ENCODE measurements at places on chromosomes 16 and 17. TPM values are rescaled to one million over a fixed set of nuclear protein-coding genes. Genes with fewer than 3 reads are reported as not detected.

- no peak for DNase-seq
These were observed 3.8 kb upstream of the CBFB start for GRCh38 chr16:67025210-67025550.

- no peak for DNase-seq
These were observed 6.0 kb upstream of the CBX8 start for GRCh38 chr17:79802736-79803420.

DNA sequence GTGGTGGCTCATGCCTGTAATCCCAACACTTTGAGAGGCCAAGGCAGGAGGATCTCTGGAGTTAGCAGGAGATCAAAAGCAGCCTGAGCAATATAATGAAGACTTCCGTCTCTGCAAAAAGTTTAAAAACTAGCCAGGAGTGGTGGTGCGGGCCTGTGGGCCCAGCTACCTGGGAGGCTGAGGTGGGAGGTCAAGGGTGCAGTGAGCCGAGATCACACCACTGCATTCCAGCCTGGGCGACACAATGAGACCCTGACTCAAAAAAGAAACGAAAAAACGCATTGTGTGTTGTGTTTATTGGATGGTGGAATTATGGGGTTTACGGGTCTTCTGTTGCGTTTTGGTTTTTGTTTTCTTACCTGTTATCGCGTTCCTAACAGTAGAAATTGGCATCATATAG, 863 bp upstream of the DDX19A start:
- no peak for DNase-seq

DNA sequence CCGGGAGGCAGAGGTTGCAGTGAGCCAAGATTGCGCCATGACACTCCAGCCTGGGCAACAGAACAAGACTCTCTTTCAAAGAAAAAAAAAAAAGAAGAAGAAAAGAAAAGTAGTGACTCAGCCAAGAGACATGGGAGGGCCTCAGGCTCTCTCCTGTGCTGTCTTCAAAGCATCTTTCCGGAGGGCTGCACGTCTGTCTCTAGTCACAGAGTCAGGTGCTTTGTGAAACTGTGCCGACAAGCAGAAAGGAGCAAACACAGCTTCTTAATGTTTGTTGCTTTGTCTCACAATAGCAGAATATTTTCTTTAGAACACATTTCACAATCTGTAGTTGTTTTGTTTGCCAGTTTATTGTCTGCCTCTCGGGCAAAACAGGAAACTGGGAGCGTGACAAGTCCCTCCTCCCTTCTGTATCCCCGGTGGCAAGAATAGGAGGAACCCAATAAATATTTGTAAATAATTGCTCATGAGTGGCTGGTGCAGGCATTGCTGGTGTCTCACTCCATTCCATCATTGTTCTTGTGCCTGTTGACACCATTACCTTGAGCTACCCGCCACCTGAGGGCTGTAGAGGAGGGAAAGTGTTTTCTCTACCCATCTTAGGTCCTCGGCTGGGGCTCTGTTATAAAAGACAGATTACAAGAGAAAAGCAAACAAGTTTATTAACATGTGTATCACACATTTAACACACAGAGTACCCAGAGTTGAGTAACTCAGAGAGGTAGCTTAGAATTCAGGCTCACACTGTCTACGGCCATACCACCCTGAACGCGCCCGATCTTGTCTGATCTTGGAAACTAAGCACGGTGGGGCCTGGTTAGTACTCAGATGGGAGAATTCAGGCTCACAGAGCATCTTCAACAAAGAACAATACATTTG, 5.5 kb downstream of the GAST start:
- no peak for DNase-seq

Gene RCVRN
- 0.91 TPM for total RNA-seq

Gene SAMD14
- 1.8 TPM for total RNA-seq

GRCh38 chr17:57085448-57086068, 512 bp downstream of the AKAP1 start:
- DNase-seq, result peak; percentile 61

Gene CCL1
- total RNA-seq, result not detected

DNA sequence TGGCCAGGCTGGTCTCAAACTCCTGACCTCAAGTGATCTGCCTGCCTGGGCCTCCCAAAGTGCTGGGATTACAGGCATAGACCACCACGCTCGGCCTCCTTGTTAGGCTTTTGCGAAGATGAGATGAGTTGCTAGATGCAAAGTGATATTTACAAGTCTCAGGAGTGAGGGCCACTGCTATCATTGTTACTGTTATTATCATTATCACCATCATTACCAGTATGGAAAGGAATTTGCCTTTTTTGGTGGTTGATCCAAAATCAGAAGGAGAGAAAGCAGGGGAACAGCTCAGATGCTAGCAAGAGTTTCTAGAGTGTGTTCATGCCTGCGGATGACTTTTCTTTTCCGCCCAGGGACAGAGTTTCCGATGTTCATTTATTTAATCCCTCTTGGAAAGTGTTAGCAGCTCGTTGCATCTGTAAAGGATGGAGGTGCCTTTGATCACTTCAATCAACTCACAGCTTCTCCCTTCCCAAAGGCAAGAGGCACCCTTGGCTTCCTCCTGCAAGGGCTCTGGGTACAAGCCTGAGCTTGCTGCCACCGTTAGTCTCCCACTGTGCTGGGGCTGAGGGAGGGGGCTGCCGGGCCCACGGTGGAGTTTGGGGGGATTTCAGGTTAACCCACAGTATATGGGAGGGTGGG, 21.6 kb downstream of the ITPRIPL2 start:
- DNase-seq, result no peak

DNA sequence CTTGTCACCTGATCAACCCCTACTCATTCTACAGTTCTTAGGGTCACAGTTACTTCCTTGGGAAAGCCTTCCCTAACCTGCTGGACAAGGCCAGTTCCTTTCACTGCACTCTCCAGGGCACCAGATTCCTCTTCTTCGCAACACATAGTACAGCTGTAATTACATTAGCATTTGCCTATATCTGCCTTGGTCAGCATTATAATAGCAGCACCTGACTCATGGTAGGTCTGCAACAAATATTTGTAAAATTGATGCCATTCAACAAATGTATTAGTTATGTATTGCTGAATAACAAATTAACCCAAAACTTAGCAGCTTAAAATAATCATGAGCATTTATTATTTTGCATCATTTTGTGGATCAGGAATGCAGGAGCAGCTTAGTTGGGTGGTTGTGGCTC, 193.0 kb downstream of the IRX5 start:
- no peak for DNase-seq

Gene LITAF
- 62.6 TPM for total RNA-seq

DNA sequence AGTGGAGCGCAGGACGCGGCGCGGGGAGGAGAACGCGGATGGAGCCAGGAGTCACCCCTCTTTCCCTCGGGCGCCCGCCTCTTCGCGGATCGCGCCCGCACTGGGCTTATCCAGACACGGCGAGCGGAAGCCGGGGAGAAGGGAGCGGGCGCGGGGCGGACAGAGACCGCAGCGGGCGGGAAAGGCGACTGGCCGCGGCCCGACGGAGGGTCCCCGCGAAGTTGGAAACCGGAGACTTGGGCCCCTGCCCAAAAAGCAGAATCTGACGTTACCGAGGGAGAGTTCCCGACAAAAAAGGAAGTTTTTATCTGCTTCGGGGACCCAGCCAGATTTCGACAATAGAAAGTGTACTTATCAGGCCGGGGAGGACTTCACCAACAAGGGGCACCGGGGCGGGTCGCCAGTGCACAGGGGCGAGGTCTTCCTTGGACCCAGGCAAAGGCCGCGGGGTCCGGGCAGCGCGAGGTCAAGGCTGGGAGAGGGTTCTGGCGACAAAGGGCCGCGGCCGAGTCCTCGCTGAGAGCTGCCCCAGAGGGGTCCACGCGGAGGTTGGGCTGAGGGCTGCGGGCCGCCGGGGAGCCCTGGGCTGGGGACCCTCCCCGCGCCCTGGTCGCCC, 519 bp downstream of the ST6GALNAC2 start:
- DNase-seq, result no peak

DNA sequence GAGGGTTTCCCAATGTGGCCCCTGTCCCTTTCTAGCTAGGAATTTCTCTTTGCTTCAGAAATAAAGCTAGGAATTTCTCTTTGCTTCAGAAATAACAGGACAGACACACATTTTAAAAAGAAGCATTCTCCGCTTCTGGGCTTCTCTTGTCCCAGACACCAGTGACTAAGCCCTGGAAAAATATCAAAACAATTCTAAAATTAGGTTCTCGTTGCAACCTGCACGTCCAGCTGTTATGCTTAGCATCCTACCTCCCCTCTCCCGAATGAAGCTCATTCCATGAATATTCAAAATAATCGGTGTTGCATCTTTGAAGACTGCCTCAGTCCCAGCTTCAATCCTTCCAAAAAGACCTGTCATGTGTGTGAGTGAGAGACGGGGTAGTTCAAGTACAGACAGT, 45.6 kb upstream of the WSCD1 start:
- DNase-seq, result no peak

DNA sequence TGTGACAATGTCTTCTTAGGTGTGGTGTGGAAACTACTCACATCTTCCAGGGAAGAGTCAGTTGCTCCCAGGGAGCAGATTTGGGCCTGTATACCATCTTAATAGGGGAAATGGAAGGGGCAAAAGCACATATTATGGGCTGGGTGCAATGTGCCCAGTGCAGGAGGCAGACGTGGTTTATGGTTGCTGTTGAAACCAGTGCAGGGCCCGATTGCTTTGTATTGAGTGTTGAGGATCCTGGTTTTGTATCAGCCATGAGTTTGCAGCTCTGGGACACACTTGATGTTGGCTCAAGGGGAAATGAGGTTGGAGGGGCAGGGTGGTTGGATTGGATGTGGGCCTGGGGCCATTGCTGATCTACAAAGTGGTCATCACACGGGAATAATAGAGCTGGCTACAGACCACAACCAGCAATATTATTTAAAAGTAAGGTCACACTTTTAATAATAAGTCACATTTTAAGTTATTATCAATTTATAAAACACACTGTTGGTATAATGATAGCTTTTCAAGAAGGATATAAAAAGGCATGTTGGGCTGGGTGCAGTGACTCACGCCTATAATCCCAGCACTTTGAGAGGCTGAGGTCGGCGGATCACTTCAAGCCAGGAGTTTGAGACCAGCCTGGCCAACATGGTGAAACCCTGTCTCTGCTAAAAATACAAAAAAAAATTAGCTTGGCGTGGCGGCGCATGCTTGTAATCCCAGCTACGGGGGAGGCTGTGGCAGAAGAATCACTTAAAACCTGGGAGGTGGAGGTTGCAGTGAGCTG, 302.4 kb downstream of the SEC14L1 start:
- no peak for DNase-seq
